ENCODE measurements at places on chromosomes 2 and 18.

- peak; percentile 21 for DNase-seq
Measured at GRCh38 chr2:200863782-200864175, 679 bp downstream of the CLK1 start.

- no peak for DNase-seq
Measured at GRCh38 chr2:39000552-39000951, 110.9 kb downstream of the ARHGEF33 start.

GRCh38 chr2:207792244-207792785 is 22.6 kb upstream of the FZD5 start:
- DNase-seq = no peak

DNA sequence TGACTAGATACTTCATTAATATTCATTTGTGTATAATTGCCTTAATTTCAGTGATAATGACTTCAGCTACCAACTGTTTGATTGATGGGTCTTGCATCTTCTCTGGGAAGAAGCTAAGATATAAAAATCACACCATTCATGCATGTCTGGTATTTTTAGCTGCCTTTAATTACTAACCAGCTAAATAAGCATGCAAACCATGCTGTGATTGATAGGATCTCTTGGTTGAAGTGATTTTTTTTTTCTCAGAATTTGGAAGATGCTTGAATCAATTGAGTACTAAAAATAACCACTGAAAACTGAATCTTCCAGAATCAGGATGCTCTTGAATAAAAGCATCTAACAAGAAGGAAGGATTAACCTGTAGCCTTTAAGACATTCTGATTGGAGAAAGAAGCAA is 668.8 kb downstream of the TDRD15 start:
- no peak for DNase-seq

DNA sequence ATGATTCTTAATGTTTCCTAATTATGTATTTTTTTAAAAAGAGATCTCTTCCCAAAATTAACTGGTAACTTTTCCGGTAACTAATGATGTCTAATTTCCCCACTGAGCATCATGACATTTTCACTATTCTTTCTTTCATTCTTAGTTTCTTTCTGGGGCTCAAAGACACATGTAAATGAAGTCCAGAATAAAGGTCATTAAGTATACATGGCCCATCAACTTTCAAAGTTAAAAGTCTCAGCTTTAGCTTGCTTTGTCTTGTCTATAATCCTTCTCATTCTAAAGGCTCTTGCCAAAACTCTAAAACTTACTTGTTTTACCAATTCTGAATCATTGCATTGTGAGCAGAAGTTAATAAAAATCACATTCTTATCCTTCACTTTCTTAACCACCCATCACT is 53.6 kb downstream of the ASXL2 start:
- no peak for DNase-seq

DNA sequence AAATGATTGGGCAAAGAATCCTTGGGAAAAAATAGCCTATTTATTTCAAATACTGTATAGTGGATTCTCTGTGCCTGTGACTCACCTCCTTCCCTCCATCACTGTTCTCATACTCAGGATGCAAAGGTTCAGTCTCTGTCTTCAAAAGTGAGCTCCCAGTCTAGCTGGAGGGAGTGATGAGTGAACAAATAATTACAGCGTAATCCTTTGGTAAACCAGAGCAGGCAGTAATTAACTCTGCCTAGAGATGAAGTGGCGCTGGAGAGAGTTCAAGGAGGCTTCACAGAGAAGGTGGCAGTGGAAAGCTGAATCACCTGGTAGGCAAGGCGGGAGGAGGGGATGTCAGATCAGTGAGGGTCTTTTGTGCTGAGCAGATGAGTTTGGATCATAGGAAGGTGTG is 6.5 kb downstream of the DGUOK start:
- no peak for DNase-seq

DNA sequence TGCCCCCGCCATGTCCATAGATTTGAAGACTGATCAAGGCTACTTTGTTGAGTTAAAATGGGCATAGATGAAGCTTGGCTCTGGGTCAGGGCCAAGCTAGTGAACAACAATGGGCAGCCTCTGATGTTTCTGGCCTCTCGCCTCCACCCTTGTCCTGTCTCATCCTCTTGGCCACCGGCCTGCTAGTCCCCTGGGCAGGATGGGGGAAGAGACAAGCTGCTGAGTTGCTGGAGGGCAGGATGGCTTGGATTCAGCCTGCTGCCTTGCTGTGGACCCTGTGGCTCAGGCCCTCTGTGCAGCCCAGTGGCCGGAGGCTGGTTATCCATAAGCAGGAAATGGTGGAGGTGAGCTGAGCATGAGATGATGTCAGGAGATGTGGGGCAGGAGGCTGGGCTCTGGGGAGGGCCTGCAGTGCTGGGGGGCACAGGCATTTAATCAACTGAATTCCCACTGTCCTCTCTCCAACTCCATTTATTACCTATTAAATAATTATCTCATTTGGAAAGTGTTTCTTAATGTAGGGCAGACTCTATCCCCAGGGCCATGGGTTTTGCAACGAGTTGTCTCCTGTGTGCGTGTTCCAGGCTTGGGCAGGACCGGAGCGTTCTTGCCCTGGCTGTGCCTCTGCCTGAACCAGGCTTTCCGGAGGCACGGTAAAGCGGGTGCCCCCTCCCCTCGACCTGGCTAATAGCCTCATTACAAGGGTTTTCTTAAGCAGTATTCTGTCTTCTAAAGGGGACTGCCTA is 122.9 kb downstream of the GLI2 start:
- no peak for DNase-seq

Data from activated naive CD8-positive, alpha-beta T cell treated with anti-CD3 and anti-CD28 coated beads, Interleukin-2, amount 50 U/mL, for 24 hours (primary cell).